ENCODE measurements at places on chromosomes 2 and 18.

DNA sequence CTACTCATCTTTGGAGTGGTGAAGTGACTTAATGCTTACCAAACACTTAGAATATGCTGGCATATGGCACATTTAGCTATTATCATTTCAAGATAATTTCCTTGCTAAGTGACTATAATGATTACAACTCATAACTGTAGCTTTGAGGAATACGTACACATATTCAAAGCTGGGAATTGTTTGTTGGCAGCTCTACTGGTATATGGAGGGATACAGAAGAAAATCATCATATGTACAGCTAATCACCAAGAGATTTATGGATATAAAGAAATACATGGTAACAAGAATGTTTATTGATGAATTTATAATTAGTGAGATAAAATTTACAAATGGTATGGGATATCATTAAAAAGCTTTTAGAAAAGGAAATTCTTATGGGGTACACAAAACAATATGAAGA, 207.2 kb downstream of the GALNT13 start:
- no peak for DNase-seq

DNA sequence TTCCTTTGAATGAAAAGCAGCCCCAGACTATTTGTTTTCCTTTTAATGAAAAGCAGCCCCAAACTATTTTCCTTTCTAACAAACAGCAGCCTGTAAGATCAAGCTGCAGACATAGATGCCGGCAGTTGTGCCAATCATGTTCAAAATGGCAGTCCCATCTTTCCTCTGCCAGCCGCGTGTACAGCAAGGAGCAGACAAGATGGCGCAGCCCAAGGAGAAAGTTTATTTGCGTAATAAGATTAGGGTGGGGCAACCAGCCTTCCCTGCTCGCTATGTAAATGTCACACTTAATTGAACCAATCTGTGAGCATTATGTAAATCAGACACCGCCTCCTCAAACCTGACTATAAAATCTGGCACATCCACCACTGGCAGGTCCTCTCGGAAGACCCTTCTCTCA, 226.0 kb downstream of the TGIF1 start:
- DNase-seq, result no peak

GRCh38 chr18:44696892-44697291, 16.2 kb downstream of the SETBP1 start:
- DNase-seq, result no peak

- DNase-seq, result peak; percentile 20
These were observed 4.9 kb upstream of the TMEM200C start for GRCh38 chr18:5900262-5900661.

DNA sequence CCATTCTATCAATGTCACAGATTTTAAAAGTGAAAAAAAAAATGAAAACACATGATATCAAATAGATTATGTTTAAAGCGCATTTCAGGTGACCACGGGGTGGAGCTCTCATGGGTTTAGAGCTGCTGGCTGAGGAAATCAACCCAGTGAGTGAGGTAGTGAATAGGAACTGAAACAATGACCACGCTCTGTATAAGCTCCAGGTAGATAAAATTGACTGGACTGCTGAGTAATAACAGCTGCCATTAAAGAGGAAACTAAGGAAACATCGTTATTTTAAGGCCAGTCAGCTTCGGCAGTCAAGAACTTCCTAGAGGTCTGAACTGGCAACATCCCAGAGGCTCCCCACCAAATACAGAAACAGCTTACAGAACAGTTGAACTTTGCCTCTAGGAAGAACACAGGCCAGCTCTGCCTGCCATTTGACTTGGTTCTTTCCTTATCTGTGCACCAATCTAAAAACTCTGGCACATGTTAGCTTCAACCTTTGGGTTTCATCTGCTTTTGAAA, 185.9 kb downstream of the PDE1A start:
- DNase-seq, result peak; percentile 55

- DNase-seq, result no peak
These were observed 65.5 kb downstream of the NEB start for GRCh38 chr2:151668737-151669136.

DNA sequence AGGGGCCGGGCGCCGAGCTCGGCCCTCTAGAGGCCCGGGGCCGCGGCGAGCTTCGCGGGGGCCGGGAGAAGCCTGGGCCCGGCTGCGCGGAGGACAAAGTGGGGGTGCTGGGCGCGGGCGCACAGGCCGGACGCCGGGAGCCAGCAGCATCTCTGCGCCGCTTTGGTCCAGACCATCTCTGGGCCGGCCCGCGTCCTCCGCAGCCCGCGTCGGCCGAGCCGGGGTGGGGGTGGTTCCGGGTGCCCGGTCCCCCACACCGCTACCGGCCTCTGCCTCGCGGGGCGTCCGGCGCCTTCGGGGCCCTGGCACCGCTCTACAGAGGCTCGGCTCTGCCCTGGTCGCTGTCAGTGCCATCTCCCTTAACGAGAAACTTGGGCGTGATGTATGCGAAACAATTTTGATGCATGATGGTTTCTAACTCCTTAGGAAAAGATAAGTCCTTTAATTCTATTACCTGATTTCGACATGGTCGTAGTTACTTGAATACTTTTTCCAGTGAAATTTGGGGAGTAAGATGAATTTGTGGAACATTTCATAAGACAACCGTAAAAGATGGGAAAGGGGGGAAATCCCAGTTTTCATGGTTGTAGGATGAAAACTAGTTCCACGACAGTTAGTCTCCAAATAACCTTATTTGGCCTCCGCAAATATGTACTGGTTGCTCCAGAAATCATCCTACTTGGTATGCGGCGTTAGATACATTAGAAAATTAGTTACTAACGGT, 562 bp downstream of the TWSG1 start:
- DNase-seq, result no peak

DNA sequence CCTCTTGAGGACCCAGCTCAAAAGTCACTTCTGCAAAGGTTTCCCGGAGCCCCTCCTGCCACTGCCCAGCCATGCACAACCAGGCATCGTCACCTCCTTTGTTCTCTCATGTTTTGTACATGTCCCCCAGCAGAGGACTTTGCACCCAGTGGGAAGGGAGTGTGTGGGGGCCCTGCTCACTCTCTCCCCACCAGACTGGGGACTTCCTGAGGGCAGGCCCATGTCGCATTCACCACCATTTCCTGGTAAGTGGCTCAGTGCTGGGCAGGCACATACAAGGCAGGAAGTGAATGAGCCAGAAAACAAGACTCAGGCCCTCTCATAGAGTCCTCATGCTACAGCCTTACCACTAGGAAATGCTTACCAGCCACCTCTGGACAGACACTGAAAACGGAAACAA, 18.9 kb downstream of the MRPL35 start:
- DNase-seq, result peak; percentile 30

DNA sequence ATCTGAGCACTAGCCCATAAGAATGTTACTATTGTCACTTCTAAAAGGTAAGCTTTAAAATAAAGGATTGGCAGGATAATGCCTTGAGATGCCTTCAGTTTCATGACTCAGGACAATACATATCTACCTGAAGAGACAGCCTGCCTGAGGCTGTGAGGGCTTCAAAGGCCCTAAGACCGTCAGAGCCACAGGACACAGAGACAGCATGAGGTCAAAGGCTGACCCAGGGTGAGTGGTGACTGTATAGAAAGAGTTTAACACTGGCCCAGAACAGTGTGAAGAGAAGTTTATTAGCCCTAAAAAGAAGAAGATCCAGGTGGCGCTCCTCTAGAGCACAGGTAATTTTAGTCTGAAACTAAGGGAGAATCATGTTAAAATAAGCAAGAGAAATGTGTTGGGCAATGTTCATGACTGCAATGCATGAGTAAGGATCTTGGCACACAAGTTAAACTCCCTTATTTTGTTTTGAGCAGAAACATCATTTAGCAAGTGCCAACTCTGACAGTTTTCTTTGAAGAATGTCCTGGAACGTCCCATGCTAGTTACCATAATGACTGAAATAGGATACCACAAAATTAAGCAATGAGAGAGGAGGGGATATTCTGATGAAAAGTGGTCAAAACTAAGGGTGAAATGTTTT, 78.1 kb upstream of the FAM110C start:
- DNase-seq, result no peak

- DNase-seq, result no peak
These were observed 64.2 kb upstream of the CAPN13 start for GRCh38 chr2:30871440-30871839.

DNA sequence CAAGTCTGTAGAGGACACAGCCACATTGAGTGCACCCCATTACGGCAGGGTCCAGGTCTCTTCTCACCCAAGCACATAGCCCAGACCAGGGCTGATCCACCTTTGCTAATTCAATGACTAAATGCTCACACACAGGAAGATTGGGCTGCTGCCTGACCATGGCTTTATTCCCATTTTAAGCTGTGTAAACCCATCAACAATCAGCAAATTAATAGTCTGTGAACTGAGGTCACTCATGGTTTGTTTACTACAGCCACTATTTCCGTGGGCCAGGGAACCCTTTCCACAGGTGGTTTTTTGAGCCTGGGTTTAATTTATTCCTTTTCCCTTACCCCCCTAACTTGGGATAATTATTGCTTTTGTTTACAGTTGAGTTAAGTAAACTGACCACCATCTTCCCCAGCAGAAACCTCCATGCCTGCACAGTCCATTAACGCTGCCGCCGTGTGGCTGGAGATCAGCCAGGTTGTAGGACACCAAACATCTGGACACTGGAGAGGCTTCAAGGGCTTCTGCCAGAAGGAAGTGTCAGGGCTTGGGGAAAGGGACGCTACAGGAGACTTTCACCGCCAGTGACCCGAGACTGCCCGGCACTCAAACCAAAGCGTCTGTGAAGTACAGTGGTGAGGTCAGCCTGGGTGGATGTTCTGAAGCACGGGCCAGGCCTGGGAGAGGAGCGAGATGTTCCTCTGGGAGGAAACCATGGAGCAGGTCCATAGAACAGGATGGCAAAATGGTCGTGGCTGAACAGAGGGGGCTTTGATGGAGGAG, 282.9 kb downstream of the DYSF start:
- no peak for DNase-seq

- DNase-seq, result no peak
These were observed 72.5 kb downstream of the ARL6IP6 start for GRCh38 chr2:152790883-152791282.

- DNase-seq, result no peak
These were observed 228.1 kb upstream of the PXDN start for GRCh38 chr2:1972422-1972821.

- no peak for DNase-seq
These were observed 140.4 kb downstream of the KCTD1 start for GRCh38 chr18:26407736-26408601.

- DNase-seq, result no peak
These were observed 4.0 kb upstream of the INHBB start for GRCh38 chr2:120341977-120342376.

GRCh38 chr2:160345071-160345764, 145.1 kb upstream of the ITGB6 start:
- no peak for DNase-seq

GRCh38 chr2:158598862-158599517, 142.2 kb downstream of the PKP4 start:
- no peak for DNase-seq

DNA sequence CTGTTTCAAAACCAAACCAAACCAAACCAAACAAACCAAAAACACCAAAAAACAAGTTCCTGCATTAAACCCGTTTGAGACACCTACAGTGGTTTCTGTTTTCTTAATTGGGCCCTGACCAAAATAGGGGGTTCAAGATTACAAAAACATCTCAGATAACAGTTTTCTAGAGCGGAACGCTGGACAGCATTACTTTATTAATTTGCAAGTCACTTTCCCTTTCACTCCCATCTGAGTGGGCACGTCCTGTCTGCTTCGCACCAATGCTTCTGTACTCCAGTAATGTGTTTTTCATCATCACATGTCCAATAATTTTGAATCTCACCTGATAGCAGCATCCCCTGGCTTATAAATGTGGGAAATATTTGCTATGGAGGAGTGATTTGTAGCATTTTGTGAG, 11.7 kb upstream of the MYO1B start:
- DNase-seq, result no peak

DNA sequence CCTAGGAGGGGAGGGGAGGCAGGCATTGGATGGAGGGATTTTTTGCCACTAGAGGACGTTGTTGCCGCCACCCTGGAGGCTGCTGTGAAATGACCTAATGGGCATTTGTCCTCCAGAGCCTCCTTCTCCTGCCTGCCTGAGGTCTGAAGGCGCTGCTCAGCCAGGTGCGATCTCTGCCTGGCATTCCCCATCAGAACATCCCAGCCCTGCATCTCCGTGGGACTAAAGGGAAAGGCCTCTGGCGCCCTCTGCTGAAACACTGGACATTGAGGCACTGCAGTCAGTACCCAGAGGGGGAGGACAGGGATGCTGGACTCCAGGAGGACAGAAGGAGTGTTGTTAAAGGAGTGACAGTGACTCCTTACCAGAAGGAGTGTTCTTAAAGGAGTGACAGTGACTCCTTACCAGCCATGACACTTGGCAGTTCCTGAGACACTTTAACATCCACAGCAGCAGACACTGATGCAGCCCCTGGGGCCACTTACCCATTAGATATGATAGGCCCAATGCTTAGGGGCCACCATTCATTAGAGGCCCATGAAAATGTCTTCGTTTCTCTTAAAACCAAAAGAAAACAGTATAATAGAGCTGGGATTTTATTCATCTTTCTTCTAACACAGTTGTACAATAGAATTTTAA, 17.0 kb downstream of the THNSL2 start:
- peak; percentile 70 for DNase-seq

- no peak for DNase-seq
These were observed 159.7 kb upstream of the BOD1L2 start for GRCh38 chr18:56987236-56987635.

DNA sequence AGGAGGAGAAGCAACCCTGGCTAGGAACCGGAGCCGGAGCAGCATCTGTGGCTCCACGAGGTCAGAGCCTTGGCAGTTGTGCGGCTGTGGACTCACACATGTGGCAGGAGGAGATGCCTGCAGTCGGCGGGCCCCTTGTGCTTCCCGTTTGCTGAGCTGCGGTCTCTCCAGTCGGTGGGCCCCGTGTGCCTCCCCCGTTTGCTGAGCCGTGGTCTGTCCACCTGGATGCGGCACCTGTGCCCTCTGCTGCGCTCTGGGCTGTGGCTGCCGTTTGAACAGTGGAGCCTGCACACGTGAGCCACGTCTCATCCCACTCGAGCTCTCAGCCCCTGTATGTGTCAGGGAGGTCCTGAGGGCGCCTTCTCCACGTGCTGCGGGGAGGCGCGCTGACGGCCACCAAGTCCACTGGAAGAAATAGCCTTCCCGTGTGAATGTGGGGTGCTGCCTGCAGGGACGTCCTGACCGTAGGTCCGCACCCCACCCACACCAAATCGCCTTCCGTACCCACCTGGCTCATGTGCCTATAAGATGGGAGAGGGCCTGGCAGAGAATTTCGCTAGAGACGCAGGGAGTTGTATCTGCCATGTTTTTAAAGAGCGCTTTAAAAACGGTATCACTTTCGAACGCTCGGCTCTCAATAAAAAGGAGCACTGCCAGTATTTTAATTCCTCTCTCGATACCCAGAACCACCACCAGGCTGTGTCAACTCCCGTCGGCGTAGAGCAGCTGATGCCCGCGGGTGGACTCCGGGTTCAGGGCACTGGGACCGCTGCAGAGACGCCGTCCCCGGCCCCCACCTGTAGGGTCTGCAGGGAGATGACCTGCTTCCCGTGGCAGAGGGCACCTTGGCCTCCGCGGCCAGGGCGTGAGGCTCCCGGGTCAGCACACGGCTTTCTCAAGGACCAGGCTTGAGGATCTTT, 117.0 kb downstream of the NFATC1 start:
- no peak for DNase-seq

GRCh38 chr18:63444580-63444979, 22.3 kb upstream of the VPS4B start:
- DNase-seq, result no peak
